Left kidney (tissue), 8 donors: ENCODE measurements at places on chromosomes 12 and 14. TPM values are rescaled to one million over a fixed set of nuclear protein-coding genes. Genes with fewer than 3 reads are reported as not detected.

DNA sequence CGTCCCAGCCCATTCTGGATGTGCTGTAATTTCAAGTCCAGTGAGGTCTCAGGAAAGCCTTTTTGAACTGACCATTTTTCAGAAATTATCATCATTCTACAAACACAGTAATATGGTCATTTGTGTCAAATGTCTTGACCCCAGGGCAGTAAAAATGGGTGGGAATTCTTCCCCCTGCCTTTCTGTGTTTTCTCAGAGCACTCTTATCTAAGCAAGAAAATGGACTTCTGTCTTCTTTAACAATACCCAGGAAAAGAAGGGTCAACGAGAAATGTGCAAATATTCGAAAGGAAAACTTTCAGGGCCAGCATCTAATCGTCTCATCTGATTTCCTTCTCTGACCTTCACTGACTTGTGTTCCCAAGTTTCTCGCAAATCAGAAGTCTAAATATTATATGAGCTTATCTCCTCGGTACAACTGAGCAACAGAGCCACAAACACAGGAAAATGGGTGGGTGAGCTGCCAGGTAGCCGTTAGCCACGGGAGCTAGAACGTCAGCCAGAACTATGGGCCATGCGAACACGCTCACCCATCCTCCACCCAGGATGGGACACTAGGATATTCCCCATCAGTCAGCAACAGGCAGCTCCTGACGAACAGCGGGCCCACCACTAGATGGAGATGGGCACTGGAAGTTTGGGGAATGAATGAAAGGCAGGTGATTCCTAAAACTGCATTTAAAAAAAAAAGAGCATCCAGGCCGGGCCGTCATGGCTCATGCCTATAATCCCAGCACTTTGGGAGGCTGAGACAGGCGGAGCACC, 57.1 kb downstream of the VWF start:
- no peak for DNase-seq

GRCh38 chr14:61549425-61549824, 145.9 kb upstream of the HIF1A start:
- no peak for DNase-seq

- no peak for DNase-seq
Observed at GRCh38 chr14:72549026-72549425, 344.9 kb downstream of the DPF3 start.

- no peak for DNase-seq
Observed at GRCh38 chr14:80315681-80316080, 104.4 kb upstream of the DIO2 start.

DNA sequence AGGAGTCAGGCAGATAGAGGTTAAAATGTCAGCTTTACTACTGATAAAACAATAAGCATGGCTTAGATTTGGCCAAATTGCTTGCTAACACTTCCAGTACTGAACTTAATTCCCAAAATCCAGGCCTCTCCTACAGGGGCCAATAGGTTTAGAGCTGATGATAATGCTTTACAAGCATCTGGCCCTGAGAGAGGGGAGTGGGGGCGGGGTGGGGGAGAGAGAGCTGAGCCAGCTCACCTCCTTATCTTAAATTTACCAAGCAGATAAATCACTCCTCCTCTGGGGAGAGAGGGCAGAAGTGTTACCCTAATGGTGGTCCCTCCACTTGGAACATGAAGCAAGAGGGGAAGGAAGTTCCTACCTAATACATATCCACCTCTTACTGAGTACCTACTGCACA, 182.2 kb upstream of the CRY1 start:
- no peak for DNase-seq

GRCh38 chr14:98059106-98059505, 1212.9 kb downstream of the BCL11B start:
- DNase-seq = no peak

- DNase-seq = no peak
Observed at GRCh38 chr14:26389646-26390508, 208.0 kb downstream of the NOVA1 start.

DNA sequence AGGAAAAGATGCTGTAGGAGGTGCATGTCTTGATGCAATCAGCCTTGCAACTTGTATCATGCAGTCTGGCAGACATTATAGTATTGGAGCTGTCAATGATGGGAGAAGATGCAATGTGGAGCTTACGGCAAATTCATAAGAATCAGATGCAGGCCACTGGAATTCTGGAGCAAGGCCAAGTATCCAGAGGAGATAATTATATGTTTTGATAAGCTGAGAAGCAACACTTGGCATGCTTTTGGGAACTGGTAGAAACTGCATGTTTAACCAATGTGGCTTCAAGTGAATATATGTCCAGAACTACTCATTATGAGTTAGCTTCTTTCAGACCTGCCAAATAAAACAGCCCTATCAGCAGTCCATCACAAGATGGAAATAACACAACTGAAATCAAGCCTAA, 249.1 kb upstream of the PPFIA2 start:
- no peak for DNase-seq

DNA sequence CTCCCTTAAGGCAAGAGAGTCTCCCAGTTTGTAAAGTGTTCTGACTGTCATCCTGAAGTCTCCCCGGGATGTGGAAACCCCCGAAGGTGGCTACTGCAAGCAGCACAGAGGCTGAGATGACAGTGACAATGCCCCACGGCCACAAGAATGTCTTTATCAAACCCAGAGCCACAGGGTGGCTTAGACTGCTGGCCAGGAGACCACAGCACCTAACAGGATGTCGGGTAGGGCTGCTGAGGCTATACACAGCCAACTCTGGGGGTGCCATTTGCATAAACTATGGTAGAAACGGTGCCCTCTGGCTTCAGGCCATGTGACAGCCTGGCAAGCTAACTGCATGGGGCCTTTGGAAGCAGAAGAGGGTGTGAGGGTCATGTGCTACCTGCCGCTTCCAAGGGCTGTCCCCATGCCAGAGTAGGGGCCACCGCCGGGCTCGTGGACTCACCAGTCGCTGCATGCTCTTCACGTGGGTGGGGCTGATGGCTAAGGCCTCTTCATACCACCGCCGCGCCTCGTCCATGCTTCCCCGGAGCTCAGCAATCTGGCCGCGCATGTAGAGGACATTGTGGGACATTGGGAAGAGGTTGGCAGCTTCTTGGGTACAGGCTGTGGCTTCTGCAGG, 180.9 kb downstream of the CALM1 start:
- no peak for DNase-seq

DNA sequence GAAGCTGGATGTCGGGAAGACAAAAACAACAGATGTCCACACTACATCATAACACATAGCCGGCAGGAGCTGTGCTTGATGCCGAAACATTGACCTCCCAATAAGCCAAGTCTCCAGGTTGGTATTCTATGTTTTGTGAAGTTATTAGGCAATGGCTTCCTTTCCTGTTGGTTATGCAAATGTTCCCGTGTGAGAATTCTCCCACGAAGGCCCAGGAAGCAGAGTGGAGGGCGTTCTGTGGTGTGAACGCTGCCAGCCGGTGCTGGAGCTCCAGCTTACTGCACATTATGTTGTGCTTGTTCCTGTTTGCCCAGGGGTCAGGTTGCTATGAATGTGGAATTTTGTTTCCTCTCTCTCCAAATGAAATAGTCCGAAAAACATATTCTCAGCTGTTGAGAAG, 156.4 kb upstream of the HMGA2 start:
- DNase-seq = no peak

- DNase-seq = no peak
Observed at GRCh38 chr14:106883218-106883692, 1356.9 kb downstream of the TMEM121 start.

DNA sequence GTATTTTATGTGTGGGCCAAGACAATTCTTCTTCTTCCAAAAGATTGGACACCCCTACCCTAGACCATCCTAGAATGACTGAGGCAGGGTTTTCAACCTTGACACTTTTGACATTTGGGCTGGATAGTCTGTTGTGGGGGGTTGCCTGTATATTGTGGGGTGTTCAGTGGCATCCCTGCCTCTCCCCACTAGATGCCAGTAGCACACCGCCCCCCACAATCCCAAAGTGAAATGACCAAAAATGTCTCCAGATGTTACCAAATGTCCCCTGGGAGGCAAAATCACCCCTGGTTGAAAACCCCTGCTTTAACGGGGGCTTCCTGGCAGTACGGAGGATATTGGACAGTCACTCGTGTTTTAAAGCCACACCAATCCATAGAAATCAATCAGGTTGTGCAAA, 219.6 kb downstream of the PHETA1 start:
- no peak for DNase-seq

DNA sequence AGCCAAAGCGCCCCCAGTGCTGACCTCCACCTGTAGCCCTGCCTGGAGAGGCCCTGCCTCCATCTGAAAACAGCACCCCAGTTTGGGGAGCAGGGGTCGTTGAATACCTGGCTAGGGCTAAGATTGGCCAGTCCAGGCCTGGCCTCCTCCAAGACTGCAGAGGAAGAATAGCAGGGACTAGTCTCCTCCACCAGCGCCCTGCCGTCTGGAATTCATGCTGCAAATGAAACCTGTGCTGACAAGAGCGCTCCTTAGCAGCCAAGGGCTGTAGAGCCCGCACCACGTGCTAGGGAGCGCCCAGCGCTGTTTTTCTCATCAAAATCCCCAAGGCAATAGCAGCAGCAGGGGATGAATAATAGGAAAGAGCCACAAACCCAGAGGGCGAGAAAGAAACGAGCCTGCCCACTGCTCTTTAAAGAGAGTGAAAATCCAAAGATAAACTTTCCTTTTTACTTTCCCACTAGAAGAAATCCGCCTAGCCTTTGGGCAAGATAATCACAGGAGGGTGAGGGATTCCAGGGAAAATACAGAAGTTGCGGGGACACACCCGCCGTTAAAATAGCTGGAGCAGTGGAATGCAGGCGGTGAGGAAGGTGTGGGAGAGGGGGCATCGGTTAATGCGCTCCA, 3.3 kb downstream of the COL2A1 start:
- peak; percentile 32 for DNase-seq

DNA sequence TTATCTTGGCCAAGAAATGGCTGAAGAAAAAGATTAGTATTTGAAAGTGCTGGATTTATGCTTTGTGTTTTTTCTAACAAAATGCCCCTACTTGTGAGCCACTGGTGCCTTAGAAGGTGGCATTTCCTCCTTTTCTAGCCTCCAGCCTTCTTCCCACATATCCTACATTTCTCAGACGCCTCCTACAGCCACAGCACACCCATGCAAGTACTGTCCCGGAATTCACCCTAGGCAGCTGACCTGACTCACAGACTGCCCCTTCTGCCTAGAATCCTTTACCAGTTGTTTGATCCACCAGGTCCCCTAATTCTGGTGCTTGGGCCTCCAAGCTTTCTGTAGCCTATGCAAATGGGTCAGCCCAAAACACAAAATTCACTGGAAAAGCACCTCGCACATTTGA, 166.0 kb downstream of the FOXN3 start:
- DNase-seq = no peak

GRCh38 chr14:101110729-101111619, 207.5 kb upstream of the RTL1 start:
- DNase-seq = no peak

DNA sequence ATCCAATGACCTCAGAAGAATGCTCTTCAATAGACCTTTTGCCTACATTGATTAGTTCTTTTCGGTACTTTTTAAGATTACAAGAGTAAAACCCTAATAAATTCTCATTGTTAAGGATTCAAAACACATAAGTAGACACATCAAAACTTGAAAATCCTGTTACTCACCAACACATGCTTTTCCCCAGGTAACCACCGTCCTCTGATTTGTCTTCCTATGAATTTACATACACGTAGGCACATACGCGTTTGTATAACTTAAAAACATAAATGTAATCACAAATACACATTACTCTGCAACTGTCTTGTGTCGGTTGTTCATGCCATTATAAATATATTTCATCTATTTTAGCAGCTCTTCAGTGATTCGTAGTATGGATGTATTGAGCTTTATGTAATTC, 910 bp upstream of the WASHC4 start:
- no peak for DNase-seq

- DNase-seq = no peak
Observed at GRCh38 chr14:104421401-104421821, 158.2 kb upstream of the C14orf180 start.

GRCh38 chr12:106091446-106091820, 47.3 kb downstream of the NUAK1 start:
- no peak for DNase-seq

GRCh38 chr12:26744697-26745440, 88.1 kb downstream of the ITPR2 start:
- DNase-seq = no peak

DNA sequence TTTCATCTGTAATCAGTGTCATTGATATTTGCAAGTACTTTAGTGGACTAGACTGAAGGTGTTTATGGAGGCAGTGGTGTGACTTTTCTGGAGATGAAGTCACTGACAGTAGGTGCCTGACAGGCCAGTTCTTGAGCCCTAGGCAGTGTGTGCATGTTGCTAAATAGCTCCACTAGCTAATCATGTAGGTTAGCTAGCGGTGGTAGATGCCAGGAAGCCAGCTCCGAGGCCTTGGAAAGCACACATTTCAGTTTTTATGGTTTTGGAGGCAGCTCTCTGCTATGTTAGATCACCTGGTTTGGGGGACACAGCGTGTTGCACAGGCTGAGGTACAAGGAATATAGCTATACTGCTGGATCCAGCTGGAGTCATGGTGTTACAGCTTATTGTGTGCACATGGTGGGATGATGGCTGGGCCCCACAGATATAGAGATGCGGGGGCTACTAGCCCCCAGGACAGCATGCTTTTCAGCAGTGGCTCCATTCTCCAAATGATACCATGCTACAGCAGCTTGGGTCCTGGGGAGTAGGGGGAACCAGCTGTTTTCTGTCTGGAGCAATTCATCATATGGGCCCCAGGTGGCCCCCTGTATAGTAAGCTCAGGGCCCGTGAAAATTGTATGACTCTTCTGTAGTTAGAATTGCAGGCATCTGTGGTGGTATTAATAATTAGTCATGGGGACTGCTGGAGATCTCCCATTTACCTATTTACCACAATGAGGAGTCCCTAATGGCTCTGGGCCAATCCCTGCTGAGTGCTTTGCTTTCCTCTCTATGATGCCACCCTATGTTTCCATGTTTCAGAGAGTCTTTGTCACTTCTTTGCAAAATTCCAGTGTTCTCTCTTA, 367.2 kb upstream of the LMO3 start:
- no peak for DNase-seq

GRCh38 chr12:45051572-45052125, 750 bp upstream of the DBX2 start:
- DNase-seq = peak; percentile 7

- peak; percentile 88 for DNase-seq
Observed at GRCh38 chr14:22386924-22387775, 201.9 kb downstream of the DAD1 start.

GRCh38 chr14:61430066-61430757, 108.8 kb downstream of the PRKCH start:
- no peak for DNase-seq

Gene ASPG
- polyA plus RNA-seq = 12.3 TPM

Gene NTS
- 4.1 TPM for polyA plus RNA-seq

Gene MAP3K9
- polyA plus RNA-seq = 5.9 TPM

Gene TMTC1
- polyA plus RNA-seq = 26.2 TPM

Gene SPX
- 13.8 TPM for polyA plus RNA-seq

Gene CMKLR1
- polyA plus RNA-seq = 3.1 TPM

Gene ANKRD33
- 0.17 TPM for polyA plus RNA-seq

Gene A2M
- 218 TPM for polyA plus RNA-seq

Gene LTA4H
- polyA plus RNA-seq = 146 TPM

Gene CIDEB
- polyA plus RNA-seq = 24.8 TPM

Gene TPPP2
- 2.7 TPM for polyA plus RNA-seq

Gene IL31
- polyA plus RNA-seq = not detected
